Right lobe of liver (tissue), 6 donors: ENCODE measurements at places on chromosomes 3 and 15.

- no peak overlapping the region for H3K4me3 ChIP-seq
- no peaks in the 10 kb centered on the region for H3K27me3 ChIP-seq
- no peaks in the 10 kb centered on the region for H3K36me3 ChIP-seq
Observed at GRCh38 chr15:89085289-89085926, 2.8 kb upstream of the ABHD2 start.

DNA sequence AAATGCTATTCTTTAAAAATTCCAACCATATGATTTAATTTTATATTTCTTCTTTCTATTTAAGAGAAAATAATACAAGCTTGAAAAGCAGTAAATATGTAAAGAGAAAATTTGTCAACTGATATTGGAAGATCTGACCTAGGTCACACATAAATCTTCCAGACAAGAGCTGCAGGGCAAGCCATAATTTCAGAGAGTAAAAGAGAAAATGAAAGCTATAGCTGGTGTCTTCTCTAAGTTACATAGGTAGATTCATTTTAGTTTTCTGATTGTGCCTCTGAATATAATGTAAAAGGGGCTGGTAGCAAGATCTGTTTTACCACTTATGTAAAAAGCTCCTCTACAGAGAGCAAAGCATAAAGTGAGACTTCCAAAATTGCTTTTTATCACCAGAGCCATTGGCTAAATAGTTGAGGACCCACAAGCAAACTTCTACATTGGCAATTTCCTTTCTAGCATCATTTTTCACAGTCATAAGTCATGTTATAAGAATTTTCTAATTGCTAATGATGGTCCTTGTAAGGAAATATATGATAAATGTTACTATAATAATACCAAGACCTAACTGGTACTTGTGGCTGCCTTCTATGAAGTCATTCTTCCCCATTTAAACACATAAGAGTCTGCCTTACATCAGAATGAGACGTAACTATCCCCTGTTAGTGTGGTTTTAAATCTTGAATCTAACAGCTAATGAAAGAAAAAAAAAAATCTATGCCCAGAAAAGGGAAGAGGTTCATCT, 80.8 kb upstream of the SKOR1 start:
- peaks cover 5% of the 10 kb centered on the region for H3K4me1 ChIP-seq
- DNase-seq = no peak
- H3K36me3 ChIP-seq = no peaks in the 10 kb centered on the region
- no peak overlapping the region for H3K27ac ChIP-seq

- no peaks in the 10 kb centered on the region for H3K27me3 ChIP-seq
- DNase-seq = no peak
- H3K36me3 ChIP-seq = no peaks in the 10 kb centered on the region
- H3K27ac ChIP-seq = no peak overlapping the region
Observed at GRCh38 chr3:50913260-50913659, 238.5 kb downstream of the DOCK3 start.

DNA sequence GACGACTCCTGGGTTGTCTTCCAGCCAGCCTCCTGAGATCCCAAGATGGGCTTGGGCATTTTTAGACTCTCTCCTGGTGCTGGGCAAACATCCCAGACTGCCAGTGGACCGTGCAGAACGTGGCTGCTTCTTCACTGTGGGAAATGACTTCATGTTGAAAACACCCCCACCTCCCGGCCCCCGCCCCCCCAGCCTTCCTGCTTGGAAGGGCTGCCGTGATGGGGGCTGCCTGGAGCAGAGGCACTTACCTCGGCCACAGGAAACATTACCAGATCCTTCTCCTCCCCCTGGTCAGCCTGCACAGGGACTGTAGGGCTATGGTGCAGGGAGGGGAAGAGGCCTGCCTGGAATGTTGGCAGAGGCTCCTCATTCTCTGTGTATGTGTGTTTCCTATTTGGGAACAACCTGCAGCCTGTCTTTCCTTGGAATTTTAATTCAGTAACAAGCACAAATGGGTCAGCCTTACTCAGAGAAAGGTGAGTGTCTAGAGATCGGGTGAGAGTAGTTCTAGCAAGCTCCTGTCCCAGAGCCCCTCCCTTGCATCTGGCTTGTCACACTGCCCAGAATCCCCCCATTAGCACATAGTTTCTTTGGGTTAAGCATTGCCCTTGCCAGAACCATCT, 90.8 kb downstream of the ANP32A start:
- no peaks in the 10 kb centered on the region for H3K36me3 ChIP-seq
- H3K27ac ChIP-seq = no peak overlapping the region
- no peaks in the 10 kb centered on the region for H3K27me3 ChIP-seq
- no peaks in the 10 kb centered on the region for H3K4me1 ChIP-seq
- H3K4me3 ChIP-seq = no peak overlapping the region

- peak overlapping the region; percentile 93 for H3K27ac ChIP-seq
- DNase-seq = peak; percentile 76
- H3K27me3 ChIP-seq = no peaks in the 10 kb centered on the region
- no peaks in the 10 kb centered on the region for H3K36me3 ChIP-seq
Observed at GRCh38 chr15:58440158-58440910, 8.5 kb downstream of the LIPC start.

DNA sequence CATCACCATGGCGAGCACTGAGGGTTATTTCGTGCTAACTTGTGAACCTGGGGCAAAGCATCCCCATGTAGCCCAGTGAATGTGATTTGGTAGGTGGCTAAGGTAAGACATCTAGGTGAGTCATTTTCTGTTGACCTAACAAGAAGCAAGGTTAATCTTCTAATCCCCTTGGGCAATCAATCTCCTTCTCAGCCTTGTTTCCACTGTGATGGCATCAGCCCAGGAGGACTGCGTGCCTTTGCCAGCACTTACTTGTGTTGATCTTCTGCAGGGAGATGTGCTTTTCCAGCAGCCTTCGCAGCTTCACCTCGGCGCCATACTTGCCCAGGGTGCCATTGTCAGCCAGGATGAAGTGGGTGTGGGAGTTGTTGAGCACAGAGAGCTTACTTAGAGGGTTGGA, 35.7 kb downstream of the TRPM1 start:
- H3K27me3 ChIP-seq = no peaks in the 10 kb centered on the region
- DNase-seq = no peak
- peaks cover 20% of the 10 kb centered on the region for H3K4me1 ChIP-seq
- no peak overlapping the region for H3K27ac ChIP-seq
- no peaks in the 10 kb centered on the region for H3K36me3 ChIP-seq
- H3K4me3 ChIP-seq = no peak overlapping the region

- no peaks in the 10 kb centered on the region for H3K4me1 ChIP-seq
- no peaks in the 10 kb centered on the region for H3K36me3 ChIP-seq
- H3K27ac ChIP-seq = no peak overlapping the region
- DNase-seq = no peak
- H3K27me3 ChIP-seq = no peaks in the 10 kb centered on the region
- no peak overlapping the region for H3K4me3 ChIP-seq
Observed at GRCh38 chr3:49611719-49612118, 57.4 kb downstream of the BSN start.

GRCh38 chr3:136899622-136900158, 37.7 kb downstream of the NCK1 start:
- H3K36me3 ChIP-seq = no peaks in the 10 kb centered on the region
- no peaks in the 10 kb centered on the region for H3K4me1 ChIP-seq
- no peak overlapping the region for H3K27ac ChIP-seq
- no peaks in the 10 kb centered on the region for H3K27me3 ChIP-seq
- H3K4me3 ChIP-seq = no peak overlapping the region

GRCh38 chr3:194379651-194380050, 10.1 kb upstream of the LRRC15 start:
- no peak overlapping the region for H3K27ac ChIP-seq
- no peak overlapping the region for H3K4me3 ChIP-seq
- H3K27me3 ChIP-seq = no peaks in the 10 kb centered on the region

DNA sequence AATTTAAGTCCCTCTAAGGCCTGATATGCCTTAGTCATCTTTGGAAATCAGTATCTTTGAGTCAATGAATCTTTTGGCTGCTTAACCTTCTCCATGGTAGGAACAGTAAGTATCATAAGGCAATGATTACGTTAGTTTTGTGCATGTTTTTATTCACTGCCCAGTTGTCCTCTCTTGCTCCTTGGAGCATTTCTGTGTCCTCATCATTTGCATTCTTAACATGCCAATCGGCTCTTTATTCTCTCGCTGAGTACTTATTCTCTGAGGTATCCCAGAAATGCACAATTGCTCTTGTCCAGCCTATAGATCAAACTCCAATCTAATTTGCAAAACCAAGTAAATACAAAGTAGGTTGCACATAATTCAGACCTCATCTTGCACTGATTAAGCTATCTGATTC, 405.0 kb upstream of the IL12A start:
- no peaks in the 10 kb centered on the region for H3K27me3 ChIP-seq
- H3K4me3 ChIP-seq = no peak overlapping the region
- H3K4me1 ChIP-seq = no peaks in the 10 kb centered on the region
- H3K36me3 ChIP-seq = no peaks in the 10 kb centered on the region
- no peak overlapping the region for H3K27ac ChIP-seq

GRCh38 chr15:77974098-77974414, 103.5 kb downstream of the TBC1D2B start:
- no peak overlapping the region for H3K4me3 ChIP-seq
- no peaks in the 10 kb centered on the region for H3K27me3 ChIP-seq
- no peaks in the 10 kb centered on the region for H3K36me3 ChIP-seq
- peak; percentile 79 for DNase-seq
- H3K27ac ChIP-seq = no peak overlapping the region
- H3K4me1 ChIP-seq = no peaks in the 10 kb centered on the region
